Endothelial cell of umbilical vein (primary cell): ENCODE measurements at places on chromosomes 4 and X. TPM values are rescaled to one million over a fixed set of nuclear protein-coding genes. Genes with fewer than 3 reads are reported as not detected.

The WAS gene
- total RNA-seq: 0.73 TPM in 1 of 2 replicates, not detected in the other

The ARR3 gene
- total RNA-seq: not detected in 2 replicates

The MGARP gene
- 16.2 and 25.9 TPM in 2 replicates for total RNA-seq

The MAGEA2B gene
- not detected in 2 replicates for total RNA-seq

The MTTP gene
- not detected in 2 replicates for total RNA-seq

The ARX gene
- not detected in 2 replicates for total RNA-seq

The GRIA3 gene
- not detected in 2 replicates for total RNA-seq

The CAPN6 gene
- not detected in 2 replicates for total RNA-seq
